ENCODE measurements at places on chromosomes 7 and 10. TPM values are rescaled to one million over a fixed set of nuclear protein-coding genes. Genes with fewer than 3 reads are reported as not detected.

DNA sequence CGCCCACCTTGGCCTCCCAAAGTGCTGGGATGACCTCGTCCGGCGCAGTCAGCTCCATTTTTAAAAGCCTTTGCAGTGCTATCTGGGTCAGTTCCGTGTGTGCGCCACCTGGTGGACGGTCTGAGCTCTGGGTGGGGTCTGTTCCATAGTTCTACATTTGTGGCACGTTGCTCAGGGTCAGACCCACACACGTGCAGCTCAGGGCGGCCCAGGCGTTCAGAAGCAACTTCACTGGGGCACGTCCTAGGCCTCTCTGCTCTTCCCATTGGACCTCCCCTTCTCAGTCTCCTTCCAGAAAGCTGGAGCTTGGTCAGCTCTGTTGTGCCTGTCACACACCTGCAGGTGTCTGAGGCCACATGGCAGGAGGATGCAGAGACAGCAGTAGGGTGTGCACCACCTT lies 137.9 kb downstream of the DNAJB6 start:
- DNase-seq: peak; percentile 59

DNA sequence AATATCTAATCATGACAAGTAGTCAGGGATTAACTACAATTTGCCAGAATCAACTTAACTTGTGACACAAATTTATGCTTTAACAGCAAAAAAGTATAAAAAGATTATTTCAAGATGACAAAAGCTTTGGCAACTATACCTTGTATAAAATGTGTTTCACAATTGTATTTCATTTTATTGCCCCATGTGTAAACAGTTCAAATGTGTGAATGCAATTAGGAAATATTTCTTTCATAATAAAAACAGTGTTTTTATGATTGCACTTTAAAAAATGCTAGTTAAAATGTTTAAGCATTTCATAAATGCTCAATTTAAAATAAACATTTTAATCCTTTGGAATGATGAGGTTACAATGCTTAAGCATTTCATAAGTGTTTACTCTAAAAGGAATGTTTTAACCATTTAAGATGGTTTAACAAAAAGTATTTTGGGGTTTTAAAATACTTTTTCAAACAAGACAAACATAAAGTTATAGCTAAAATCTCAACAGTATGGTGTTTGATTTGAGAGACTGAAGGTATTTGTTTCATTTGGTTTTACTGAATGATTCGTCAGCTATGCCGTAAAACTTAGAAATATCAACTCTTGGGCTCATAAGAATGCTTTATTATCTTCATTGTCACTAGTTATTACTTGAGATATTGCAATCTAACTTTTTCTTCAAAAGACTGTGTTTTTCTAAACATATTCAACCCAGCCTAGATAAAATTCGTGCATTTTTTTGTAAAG lies 50.1 kb downstream of the SFTPD start:
- no peak for DNase-seq

GRCh38 chr7:134293002-134293740 lies 23.6 kb downstream of the SLC35B4 start:
- no peak for DNase-seq

DNA sequence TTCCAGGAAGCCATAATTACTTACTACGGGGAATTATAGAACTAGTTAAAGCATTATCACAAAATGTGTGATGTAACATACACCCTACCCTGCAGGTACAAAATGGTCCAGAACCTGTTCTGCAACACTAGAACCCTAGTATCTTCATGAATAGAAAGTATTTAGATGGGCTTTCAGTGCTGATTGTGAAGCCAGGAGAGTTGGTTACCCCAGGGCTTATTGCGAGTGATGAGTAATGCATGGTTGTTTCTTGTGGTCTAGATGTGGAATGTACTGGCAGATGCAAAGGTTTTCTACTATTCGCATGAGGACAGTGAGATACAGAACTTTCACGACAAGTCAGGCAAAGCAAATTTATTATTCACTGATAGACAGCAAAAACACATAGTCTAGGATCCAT lies 33.6 kb upstream of the AGR3 start:
- peak; percentile 42 for DNase-seq

The HABP2 gene
- not detected for total RNA-seq

- no peak for DNase-seq
These were observed 49.6 kb downstream of the PLPP4 start for GRCh38 chr10:120506674-120507073.

GRCh38 chr10:30637881-30638467 lies 8.4 kb upstream of the LYZL2 start:
- peak; percentile 58 for DNase-seq

GRCh38 chr7:4010923-4011656 lies 671.0 kb upstream of the FOXK1 start:
- no peak for DNase-seq

The IQUB gene
- 0.05 TPM for total RNA-seq

The DHTKD1 gene
- 24.4 TPM for total RNA-seq

- DNase-seq: no peak
These were observed 595.9 kb downstream of the DNAJB6 start for GRCh38 chr7:157932498-157933218.

DNA sequence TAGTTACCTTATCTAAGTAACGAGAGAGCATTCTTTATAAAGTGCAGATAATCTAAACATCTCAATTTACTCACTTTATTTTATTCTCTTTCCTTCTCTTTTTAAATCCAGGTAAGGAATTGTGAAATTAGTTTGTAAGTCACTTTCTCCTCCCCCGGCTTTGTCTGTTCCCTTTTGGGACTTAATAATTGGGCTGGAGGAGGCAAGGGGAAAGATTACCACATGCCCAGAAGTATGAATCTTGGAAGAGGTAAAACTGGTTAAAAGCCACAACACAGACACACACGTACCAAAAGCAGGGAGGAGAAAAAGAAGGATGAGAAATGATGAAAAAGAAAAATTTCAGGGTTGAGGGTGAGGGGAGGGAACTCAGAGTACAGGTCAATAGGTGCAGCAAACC lies 63.3 kb upstream of the LRRC17 start:
- no peak for DNase-seq

The EVX1 gene
- total RNA-seq: not detected

The CRTAC1 gene
- total RNA-seq: not detected

The GIMAP6 gene
- total RNA-seq: not detected

The OAT gene
- 99.4 TPM for total RNA-seq

- no peak for DNase-seq
These were observed 49.2 kb downstream of the SVIL start for GRCh38 chr10:29585488-29585976.

DNA sequence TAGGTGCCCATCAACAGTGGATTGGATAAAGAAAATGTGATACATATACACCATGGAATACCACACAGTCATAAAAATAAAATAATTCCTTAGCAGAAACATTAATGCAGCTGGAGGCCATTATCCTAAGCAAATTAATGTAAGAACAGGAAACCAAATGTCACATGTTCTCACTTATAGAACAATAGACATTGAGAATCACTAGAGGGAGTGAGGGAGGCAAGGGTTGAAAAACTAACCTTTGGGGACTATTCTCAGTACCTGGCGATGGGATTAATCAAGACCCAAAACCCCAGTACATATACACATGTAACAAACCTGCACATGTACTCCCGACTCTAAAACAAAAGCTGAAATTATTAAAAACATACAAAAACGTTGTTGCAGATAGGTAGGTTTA lies 222.6 kb downstream of the SEMA3E start:
- DNase-seq: no peak

The NACAD gene
- 4.8 TPM for total RNA-seq

- no peak for DNase-seq
These were observed 123.0 kb upstream of the CTBP2 start for GRCh38 chr10:125283191-125283835.

The STX1A gene
- 6.9 TPM for total RNA-seq

GRCh38 chr10:61606959-61607907 lies 55.5 kb upstream of the CABCOCO1 start:
- no peak for DNase-seq

GRCh38 chr7:115642194-115642593 lies 388.4 kb downstream of the TFEC start:
- no peak for DNase-seq

DNA sequence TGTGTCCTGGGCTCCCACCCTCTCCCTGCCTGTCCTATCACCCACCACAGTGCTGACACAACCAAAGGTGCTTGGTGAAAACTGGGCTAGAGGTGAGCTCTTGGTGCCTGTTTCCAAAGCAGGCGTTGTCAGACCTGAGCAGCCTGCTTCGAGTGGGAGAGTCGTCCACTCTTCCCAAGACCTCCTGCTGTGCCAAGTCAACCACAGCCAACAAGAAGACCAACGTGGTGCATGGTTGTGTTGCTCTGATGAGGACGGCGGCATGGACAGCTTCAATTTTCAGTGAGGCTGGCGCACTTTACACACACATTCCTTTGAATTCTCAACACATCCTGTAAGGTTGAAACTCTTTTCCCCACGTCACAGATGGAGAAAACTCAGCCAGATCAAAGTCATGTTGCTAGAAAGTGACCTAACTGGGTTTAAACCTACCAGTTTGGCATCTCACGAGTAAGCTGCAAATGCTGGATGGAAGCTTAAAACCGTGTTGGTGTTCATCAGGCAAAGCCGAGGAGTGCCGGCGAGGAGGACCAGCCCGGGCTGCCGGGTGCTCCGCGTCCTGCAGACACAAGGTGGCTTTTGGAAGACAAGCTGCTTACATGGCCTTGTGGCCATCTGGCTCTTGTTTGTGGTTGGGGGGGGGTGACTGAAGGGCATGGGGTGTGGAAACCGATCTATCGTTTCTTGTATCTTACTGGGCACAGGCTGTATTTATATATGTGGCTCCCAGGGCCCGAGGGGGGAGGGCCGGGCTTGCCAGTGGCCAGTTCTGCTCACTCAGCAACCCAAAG lies 39.3 kb downstream of the INSIG1 start:
- no peak for DNase-seq

The CHST3 gene
- 10.4 TPM for total RNA-seq

GRCh38 chr10:98262571-98262970 lies 5.4 kb downstream of the LOXL4 start:
- peak; percentile 62 for DNase-seq

All from SJCRH30 (cell line).